ENCODE measurements at places on chromosomes 12 and 14. TPM values are rescaled to one million over a fixed set of nuclear protein-coding genes. Genes with fewer than 3 reads are reported as not detected.

Gene PRB2
- not detected for total RNA-seq

GRCh38 chr12:132084621-132085290 lies 59.4 kb downstream of the DDX51 start:
- peak; percentile 65 for DNase-seq

Gene SERPINA1
- not detected for total RNA-seq

GRCh38 chr12:31594681-31595080 lies 3.7 kb upstream of the DENND5B start:
- DNase-seq: no peak

- no peak for DNase-seq
Observed at GRCh38 chr12:9707356-9707755, 25.5 kb downstream of the CLECL1 start.

- DNase-seq: no peak
Observed at GRCh38 chr12:45464699-45465098, 248.8 kb downstream of the ANO6 start.

Gene TAS2R19
- total RNA-seq: 2.8 TPM

DNA sequence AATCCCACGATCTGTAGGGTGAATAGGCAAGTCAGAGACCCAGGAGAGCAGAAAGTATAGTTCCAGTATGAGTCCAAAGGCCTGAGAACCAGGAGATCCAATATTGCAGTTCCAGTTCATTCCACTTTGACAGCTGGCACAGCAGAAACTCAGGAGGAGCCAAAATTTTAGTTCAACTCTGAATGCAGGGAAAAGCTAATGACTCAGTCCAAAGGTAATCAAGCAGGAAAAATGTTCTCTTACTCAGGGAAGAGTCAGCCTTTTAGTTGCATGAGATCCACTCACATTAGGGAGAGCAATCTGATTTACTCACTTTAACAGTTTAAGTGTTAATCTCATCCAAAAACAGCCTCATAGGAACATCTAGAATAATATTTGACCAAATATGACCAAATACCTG lies 130.2 kb upstream of the LRFN5 start:
- DNase-seq: no peak

Gene C12orf54
- not detected for total RNA-seq

GRCh38 chr12:15910468-15910863 lies 666 bp upstream of the DERA start:
- DNase-seq: no peak

- DNase-seq: no peak
Observed at GRCh38 chr14:35146711-35147149, 24.4 kb downstream of the PRORP start.

DNA sequence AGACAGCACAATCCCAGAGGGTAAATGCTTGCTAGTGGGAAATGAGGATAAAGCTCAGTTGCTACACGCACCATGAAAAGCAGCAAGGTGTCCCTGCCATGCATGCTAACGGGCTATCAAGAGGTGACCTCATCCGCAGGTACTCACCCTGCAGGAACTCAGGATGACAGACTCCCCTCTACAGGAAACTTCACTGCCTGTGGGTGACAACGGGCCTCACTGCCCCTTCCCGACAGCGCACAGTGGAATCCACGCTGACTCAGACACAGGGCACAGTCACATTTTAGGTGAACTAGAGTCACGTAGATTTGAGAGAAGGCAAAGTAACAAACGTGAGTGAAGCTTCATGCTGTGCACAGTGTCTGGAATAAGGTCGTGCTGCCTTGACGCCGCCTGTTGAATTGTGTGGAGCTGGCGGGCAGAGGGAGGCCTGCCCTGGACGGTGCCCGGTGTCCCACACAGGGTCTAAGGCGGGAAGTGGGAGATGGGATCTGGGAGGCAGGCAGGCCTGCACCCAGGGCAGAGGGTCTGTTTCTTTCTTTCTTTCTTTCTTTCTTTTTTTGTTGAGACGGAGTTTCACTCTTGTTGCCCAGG lies 331.8 kb downstream of the TMEM132D start:
- no peak for DNase-seq
